ENCODE measurements at places on chromosomes 2 and 18. TPM values are rescaled to one million over a fixed set of nuclear protein-coding genes. Genes with fewer than 3 reads are reported as not detected.

PDE11A gene
- total RNA-seq, result 2.5 TPM

NEB gene
- total RNA-seq, result 30.5 TPM

PROM2 gene
- total RNA-seq, result 1.4 TPM

FER1L5 gene
- total RNA-seq, result 0.05 TPM

CCNYL1 gene
- total RNA-seq, result 7.6 TPM

FIGN gene
- 12.9 TPM for total RNA-seq

RTP5 gene
- not detected for total RNA-seq

HOXD4 gene
- not detected for total RNA-seq

CHAC2 gene
- total RNA-seq, result 3.8 TPM

TMEM198 gene
- 2.5 TPM for total RNA-seq

ITGA6 gene
- 42.0 TPM for total RNA-seq

C2orf80 gene
- total RNA-seq, result not detected

PCARE gene
- 0.74 TPM for total RNA-seq

ST8SIA5 gene
- total RNA-seq, result 6.2 TPM

LRATD1 gene
- total RNA-seq, result 3.1 TPM

WDR43 gene
- total RNA-seq, result 21.0 TPM

ONECUT2 gene
- 0.41 TPM for total RNA-seq

SLC4A1AP gene
- 21.3 TPM for total RNA-seq

FTCDNL1 gene
- total RNA-seq, result 2.7 TPM

CIAO1 gene
- total RNA-seq, result 68.6 TPM

APOB gene
- 9.1 TPM for total RNA-seq

PLCL1 gene
- 78.6 TPM for total RNA-seq

LRP1B gene
- total RNA-seq, result 0.08 TPM

TNP1 gene
- total RNA-seq, result not detected

ACMSD gene
- total RNA-seq, result not detected

BCL11A gene
- total RNA-seq, result 27.1 TPM

SEPTIN10 gene
- total RNA-seq, result 55.4 TPM

CFAP65 gene
- not detected for total RNA-seq

TBR1 gene
- not detected for total RNA-seq

POTEE gene
- total RNA-seq, result not detected

LYPD6B gene
- total RNA-seq, result not detected

SLC30A3 gene
- 5.9 TPM for total RNA-seq

MAPK4 gene
- 21.7 TPM for total RNA-seq

CRYGC gene
- total RNA-seq, result not detected

RPIA gene
- 18.0 TPM for total RNA-seq

RGPD4 gene
- not detected for total RNA-seq

STARD6 gene
- not detected for total RNA-seq

SGPP2 gene
- 2.3 TPM for total RNA-seq

RAPGEF4 gene
- 3.7 TPM for total RNA-seq

STAT4 gene
- total RNA-seq, result 0.82 TPM

RAB17 gene
- 4.5 TPM for total RNA-seq
